ENCODE measurements at places on chromosomes 1 and 21.

DNA sequence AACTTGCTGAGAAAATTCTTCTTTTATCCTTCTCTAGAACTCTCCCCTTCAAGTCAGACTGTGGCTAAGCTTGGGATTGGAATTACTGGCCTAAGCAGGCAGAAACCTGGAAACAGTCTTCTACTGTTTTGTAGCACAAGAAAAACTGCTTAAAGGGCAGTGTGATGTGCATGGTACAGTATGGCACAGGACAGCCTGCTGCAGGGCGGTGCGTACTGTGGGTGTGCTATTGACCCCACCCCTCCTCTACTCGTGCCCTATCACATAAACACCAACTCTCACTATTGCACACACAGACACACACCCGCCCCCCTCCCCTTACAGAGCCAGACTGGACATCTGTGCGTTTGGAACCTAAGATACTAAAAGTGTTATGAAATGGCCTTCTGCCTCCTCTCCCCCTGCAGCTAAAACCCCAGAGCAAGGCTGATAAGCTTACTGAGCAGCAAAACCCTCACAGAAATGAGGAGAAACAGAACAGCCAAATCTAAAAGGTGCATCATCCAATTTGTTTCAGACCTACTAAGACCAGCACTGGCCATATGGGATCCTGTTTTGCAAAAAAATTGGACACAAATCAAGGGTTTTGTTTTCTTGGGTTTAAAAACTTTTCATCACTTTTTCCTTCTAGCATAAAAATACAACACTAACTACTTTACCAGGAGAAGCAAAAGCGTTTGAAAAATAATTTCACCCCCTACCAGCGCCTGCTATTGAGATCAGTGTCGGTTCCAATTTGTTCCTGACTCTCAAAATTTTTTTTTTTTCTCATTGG is 355.8 kb upstream of the LYPLAL1 start:
- no peak for DNase-seq

DNA sequence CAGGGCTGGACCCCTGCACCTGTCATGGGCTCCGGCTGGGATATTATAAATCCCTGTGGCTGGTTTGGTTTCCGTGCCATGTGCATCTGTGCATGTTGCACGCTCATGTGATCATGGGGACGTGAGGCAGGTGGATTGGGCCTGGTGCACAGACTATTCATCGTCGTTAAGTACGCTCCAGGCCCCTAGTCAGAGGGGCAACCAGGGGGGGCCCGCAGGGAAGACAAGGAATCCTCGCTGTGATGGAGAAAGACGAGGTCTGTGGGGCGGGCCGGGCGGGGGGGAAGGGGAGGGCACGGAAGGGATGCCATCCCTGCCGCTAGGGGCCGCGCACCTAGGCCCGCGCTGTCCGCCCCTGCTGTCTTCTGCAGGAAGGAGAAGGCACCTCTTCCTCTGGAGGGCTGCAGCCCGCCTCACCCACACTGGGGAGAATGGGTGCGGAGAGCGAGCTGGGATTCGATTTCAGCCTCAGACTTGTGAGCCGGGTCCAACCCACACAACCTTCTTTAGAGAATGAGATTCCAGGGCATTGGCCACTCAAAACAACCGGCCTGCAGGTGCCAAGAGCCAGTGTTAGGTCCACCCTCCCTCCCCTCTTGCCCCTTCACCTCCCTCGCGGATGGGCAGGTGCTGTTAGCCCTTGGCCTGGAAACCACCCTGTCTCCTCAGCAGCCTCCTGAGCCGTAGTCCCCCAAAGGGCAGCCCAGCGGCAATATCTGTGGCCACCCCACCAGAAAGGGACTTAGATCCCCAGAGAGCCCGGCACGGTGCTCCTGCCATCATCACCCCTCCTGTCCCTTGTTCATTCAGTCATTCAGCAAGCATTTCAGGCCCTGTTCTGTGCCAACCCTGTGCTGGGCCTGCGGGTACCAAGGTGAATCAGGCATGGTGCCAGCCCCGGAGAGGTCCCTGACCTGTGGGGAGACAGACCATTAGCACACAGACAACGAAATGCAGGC is 950 bp upstream of the LRP8 start:
- no peak for DNase-seq

GRCh38 chr1:235659186-235659771 is 9.7 kb upstream of the GNG4 start:
- DNase-seq: no peak

DNA sequence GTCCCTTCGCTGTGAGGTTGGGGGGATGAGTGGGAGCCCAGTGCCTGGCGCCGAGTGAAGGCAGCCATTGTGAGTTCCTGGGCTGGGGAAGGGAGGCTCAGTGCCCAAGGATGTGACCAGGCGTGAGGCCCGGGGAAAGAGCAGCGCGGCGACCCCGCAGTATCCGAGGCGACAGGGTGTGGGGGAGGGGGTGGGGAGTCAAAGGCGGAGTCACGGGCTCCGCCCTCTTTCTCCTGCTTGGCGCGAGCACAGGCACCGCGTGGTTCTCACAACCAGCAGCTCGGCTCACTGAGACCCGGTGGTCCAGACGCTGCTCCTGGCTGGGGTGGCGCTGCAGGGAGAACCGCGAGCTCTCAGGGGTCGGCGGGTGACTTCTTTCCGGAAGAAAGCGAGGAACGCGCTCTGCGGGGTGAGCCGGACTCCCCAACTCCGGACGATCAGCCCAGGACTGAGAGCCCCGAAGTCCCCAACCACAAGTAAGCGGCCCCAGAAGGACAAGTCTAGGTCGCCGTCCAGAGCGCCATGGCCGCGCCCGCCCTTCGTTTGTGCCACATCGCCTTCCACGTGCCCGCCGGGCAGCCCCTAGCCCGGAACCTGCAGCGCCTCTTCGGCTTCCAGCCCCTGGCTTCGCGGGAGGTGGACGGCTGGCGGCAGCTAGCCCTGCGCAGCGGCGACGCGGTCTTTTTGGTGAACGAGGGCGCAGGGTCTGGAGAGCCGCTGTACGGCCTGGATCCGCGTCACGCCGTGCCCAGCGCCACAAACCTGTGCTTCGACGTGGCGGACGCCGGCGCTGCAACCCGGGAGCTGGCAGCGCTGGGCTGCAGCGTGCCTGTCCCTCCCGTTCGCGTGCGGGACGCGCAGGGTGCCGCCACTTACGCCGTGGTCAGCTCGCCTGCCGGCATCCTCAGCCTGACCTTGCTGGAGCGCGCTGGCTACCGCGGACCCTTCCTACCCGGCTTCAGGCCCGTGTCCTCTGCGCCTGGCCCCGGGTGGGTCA is at the start of gene HPDL:
Gene HPDL, plus strand, starts transcription at position 269 of the 997 bp plus-strand sequence. Its CDS starts 254 bp downstream, at position 523.
- peak; percentile 68 for DNase-seq

All from fibroblast of skin of scalp (primary cell).